SK-N-SH treated with all-trans-retinoic acid at 6 μM for 48 hours (cell line): ENCODE measurements at places on chromosomes 1 and 21.

- no peak; the same call in 2 of the 3 replicates for ATAC-seq
Measured at GRCh38 chr1:200739702-200740570, 1.2 kb downstream of the CAMSAP2 start.

DNA sequence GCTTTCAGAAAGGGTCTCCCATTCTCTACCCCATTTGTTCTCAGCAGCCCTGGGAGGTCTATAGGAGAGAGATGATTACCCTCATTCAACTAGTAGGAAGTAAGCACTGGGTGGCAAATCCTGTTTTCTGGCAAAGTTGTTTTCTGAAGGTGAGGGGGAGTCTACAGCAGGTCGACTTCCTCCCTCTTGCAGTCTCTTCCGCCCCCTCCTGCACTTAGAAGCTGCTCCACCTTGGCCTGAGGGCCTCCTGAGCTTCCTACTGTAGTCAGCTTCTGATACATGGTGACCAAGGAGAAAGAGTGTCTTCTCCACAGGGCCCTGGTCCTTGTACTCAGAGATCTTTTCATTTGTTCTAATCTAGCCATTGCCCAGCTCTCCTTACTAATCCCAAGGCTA lies 93.1 kb downstream of the RGL1 start:
- no peak for ATAC-seq

- ATAC-seq: peak; percentile 64
Measured at GRCh38 chr1:81802707-81803430, 2.1 kb downstream of the ADGRL2 start.

- ATAC-seq: no peak
Measured at GRCh38 chr1:196563768-196564167, 44.5 kb downstream of the KCNT2 start.

DNA sequence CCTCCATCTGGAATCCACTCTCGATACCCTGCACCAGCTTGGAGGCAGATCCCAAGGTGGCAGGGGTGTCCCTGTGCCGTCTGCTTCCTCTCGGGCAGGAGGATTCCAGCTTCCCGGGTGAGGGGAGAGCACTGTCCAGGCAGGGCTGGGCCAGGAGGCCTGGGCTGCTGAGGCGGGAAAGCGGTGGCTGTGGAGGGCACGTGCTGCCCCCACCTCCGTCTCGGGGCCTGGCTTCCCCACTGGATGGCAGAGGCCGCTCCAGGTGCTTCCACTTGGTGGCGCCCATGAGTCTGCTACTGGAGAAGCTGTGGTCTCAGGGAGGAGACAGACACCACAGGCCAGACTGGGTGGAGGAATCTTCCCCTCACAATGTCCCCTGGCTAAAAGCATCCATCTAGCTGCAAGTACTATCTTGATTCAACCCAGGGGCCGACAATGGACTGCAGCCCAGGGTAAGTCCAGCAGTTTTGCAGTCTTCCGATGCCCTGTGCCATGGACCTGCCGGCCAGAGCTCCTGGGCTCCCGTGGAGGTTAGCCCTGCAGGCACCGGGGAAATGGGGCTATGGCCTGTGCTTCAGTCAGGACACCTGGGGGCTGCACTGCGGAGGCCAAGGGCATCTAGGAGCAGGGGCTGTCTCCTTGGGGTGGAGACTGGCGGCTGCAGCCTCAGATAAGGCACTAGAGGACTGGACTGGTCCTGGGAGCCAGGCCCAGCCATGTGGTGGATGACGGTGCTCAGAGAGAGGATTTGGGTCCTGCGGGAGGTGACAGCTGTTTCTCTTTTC lies 41.3 kb upstream of the EIF4G3 start:
- ATAC-seq: peak; percentile 80

DNA sequence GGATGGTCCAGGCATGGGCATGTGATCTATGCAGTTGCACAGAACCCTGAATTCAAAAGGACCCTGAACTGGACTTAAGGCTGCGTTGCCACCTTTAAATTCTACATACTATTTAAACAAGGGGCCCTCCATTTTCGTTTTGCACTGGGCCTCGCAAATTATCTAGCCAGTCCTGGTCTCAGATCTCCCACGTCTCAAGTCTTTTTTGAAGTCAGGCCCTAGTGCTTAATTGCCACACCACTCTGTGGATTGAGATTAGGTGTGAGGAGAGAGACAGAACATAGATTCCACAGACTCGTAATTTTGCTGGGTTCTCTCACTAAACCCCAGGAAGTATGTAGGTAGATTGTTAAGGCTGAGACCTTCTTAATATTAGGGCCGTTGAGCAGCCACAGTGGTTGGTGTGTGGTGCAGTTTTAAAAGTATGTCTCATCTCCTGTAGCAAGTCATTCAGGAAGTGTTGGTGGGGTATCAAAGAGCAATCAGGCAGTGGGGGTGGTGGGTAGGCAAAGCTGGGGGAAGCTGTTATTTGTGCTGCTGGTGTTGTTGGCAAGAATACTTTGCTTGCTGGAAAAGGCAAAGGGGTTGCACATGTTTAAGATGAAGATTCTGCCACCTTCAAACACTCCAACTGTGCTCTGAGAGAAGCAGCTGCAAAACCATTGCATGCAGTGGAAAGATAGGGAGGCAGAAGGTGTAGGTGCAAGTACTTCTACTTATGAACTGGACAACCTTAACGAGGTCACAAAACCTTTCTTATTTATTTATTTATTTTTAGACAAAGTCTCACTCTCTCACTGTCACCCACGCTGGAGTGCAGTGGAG lies 11.2 kb downstream of the CD84 start:
- no peak for ATAC-seq

GRCh38 chr1:231021540-231022031 lies 18.5 kb downstream of the FAM89A start:
- ATAC-seq: no peak

DNA sequence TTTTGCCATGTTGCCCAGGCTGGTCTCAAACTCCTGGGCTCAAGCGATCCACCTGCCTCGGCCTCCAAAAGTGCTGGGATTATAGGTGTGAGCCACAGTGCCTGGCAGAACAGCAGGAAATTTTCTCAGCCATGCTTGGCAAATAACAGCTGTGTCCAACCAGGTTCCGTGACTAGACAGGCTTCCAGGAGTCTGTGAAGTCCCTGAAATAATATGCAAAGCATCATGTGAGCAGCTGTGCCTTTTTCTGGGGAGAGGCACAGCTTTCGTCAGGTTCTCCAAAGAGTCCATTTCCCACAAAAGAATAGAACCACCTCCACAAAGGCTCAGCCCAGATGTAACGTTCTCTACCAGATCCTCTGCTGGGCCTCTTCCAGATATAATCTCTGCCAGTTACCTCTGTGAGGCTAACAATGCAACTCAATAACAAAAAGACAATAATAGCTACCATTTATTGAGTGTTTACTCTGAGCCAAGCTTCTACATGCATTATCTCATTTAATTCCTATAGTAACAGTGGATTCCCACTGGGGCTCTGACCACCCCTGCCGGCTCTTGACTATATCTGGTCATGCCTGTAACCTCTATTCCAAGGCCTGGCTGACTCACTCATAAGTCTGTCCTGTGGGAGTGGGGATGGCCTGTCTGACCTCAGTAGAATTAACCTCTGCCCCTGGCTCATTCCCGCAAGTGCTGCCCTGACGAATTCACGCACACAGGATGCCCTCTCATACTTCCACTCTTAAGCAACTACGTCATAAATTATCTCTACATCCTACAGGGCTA lies 4.0 kb upstream of the NKAIN1 start:
- ATAC-seq: no peak

GRCh38 chr1:115980998-115981993 lies 5.0 kb downstream of the SLC22A15 start:
- ATAC-seq: peak; percentile 90

DNA sequence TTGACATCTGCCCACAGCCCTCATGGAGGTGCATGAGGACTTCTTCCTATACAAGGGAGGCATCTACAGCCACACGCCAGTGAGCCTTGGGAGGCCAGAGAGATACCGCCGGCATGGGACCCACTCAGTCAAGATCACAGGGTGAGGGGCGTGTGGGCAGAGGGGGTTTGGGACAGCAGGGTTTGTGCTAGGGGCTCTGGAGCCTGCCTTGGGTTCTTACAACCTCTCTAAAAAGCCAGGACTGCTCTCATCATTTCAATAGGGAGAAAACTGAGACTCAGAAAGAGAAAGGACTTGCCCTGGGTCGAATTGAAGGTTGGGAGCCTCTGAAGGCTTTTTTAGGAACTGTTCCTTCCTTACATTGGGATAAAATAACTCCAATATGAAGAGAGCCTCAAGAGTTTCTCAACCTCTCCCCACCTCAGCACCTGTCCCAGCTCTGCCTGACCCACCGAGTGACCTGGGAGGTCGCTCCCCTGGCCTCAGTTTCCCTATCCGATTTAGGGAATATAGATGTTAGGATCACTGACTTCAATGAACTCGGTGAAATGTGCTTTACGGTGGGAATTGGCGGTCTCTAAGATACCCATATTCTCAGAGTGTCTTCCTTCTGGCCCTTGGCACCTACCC lies 9.5 kb downstream of the TINAGL1 start:
- ATAC-seq: no peak

DNA sequence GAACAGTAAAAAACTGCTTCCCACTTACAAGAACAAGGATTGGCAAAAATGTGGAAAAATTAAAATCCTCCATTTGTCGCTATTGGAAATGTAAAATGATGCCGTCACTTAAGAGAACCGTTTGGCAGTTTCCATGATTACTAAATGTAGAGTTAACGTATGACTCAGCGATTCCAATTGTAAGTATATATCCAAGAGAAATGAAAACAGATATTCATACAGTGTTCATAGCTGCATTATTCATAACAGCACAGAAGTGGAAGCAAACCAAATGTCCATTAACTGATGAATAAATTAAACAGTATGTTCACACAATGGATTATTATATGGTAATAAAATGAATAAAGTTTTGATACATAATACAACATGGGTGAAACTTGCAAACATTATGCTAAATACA lies 971.0 kb downstream of the AMY1C start:
- no peak for ATAC-seq

GRCh38 chr1:172254521-172255222 lies 165.8 kb upstream of the C1orf105 start:
- peak; percentile 90 for ATAC-seq

GRCh38 chr1:179015396-179015795 lies 10.3 kb upstream of the FAM20B start:
- no peak for ATAC-seq

DNA sequence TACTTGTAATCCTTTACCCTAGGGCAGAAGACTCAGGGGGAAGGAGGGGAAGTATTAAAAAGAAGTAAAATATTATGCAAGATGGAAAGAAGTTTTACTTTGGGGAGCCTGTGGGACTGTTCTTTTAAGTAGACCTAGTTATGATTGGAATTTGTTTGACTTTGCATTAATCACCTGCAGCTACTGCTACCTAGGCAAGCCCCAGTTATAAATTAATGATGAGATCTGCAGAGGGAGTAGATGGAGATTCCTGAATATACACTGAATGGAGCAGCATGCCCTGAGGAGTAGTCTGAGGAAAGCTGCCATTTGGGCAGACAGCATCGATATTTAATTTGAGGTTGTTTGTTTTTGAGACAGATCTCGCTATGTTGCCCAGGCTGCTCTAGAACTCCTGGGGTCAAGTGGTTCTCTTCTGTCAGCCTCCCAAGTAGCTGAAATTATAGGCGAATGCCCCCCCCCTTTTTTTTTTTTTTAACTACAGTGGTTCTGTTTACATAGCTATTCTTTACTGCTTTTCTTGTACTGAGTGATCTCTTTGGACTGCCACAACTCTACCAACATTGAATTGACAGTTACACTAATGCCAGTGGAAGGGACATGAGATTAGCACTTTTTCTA lies 81.4 kb upstream of the SERTAD4 start:
- no peak for ATAC-seq

GRCh38 chr1:21514245-21514644 lies 5.0 kb downstream of the ALPL start:
- no peak for ATAC-seq

DNA sequence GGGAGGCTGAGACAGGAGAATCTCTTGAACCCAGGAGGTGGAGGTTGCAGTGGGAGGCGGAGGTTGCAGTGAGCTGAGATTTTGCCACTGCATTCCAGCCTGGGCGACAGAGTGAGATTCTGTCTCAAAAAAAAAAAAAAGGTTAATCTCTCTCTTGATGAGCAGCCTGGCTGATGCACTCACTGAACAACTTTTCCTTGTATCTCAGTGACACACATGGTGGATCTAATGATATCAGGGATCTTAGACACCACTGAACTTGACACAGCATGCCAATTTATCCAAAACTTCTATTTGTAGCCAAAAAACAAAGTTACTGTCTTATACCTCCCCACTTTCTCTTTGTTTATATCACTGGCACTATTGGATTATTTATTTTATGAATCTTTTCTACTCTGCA lies 16.2 kb downstream of the RHBDL2 start:
- ATAC-seq: no peak

GRCh38 chr1:203567596-203567995 lies 59.0 kb upstream of the ATP2B4 start:
- no peak for ATAC-seq

DNA sequence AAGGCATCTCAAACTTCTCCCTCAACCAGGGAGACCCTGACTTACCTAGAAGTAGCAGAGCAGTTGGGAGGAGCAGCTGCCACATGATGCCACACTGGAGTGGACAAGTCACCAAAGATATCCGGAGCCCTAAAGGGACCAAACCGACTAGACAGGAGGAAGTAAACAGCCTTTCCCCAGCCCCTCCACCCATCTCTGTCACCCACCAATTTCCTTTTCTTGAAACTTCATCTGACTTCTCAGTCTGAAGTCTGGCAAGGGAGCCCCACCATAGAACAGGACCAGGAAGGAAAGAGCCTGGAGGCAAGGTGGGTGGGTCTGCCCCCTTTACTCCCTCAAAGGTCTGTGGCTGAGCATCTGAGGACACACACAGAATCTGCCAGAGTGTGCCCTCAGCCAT lies at the start of gene FCGR3A:
Gene FCGR3A, minus strand, starts transcription at position 167 of the 400 bp plus-strand sequence. Its CDS starts 82 bp downstream, at position 85.
- no peak for ATAC-seq

GRCh38 chr1:221416723-221417122 lies 325.2 kb downstream of the DUSP10 start:
- no peak for ATAC-seq

DNA sequence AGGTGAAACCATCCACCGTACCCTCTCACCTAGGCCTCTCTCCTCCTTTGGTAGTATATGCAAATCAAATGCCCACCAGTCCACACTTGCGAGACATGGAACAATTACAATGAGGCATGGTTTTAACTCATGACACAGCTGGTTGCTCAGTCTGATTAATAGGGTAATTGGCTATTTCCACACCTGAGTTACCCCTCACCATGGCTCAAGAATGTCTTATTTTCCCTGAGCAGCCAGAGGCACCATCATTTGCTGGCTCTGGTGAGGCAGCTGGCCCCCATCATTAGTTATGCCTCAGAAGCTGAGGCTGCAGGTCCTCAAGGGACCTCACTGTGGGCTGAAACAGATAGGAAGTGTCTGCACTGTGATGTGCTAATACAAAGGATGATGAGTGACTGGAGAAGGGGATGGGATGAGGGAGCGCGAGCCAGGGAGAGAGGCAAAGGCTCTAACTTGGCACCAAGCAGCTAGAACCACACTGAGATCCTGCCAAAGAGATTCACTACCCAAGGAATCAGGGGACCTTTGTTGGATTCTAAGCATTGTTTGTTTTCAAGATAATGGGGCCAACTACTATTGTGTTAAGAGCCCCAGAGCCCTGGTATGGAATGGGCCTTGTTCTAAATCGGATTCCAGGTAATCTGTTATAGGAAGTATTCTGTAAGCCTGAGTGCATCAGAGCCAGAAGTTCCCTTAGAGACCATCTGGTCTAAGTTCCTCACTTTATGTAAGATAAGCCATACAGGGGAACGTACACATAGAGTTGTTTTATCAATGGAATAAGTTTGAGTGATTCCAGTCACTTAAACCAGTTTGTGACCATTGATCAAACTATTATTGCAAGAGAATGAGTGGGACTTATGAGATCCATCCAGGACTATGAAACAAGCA lies 80.0 kb upstream of the CNTN2 start:
- ATAC-seq: no peak
